ENCODE measurements at places on chromosomes 5 and 9.

GRCh38 chr5:83965441-83965840 is 244.8 kb upstream of the HAPLN1 start:
- no peak for DNase-seq

DNA sequence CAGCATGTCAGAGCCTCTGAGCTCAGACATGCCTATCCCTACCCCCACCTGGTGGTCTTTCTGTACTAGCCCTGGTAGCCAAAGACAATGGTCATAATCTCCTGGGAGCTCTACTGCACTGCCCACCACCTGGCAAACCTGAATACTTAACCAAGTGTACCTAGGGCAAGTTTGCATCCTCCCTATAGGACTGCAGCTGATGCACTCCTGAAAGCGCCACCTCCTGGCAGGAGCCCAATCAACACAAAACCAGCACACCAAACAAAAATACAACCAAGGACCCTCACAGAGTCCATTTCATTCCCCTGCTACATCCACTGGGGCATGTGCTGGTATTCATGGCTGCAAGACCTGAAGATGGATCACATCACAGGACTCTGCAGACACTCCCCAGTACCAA is 14.8 kb upstream of the FAM174A start:
- no peak for DNase-seq

DNA sequence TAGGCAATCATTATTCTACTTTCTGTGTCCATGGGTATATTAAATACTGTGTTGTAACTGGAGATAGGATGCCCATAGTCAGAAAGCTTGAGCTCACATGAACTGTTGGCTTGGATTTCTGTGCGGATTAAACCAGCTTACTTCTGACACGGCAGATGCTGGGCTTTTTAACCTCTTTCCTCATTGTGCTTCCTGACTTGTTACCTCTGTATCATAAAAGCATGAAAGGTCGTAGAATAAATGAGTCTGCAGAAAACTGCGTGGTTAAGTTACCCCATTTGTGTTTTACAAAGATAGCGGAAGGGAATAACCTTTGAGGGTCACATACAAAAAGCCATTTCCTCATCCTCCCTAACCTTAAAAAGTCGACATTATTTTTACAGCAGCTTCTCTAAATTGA is 199.5 kb upstream of the DMRT1 start:
- no peak for DNase-seq

GRCh38 chr9:17503196-17503595 is 75.7 kb upstream of the SH3GL2 start:
- no peak for DNase-seq

DNA sequence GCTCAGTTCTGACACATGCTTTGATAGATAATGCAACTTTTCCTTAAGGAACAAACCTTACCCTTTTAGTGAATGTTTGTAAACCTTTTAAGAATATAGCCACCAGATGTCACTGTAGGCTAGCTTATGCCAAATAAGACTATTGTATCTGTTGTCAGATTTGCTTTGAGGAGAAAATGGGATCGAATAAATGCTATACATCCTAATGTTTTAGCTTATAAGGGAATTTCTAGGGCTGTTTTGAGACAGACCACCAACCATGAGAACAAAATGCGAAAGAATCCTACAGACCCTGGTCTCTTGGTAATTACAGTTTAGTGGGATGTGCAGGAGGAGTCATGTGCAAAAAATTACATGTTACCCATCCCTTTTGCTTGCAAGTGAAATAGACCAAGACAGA is 127.6 kb upstream of the NMUR2 start:
- no peak for DNase-seq

- no peak for DNase-seq
Measured at GRCh38 chr9:27586304-27586703, 13.0 kb upstream of the C9orf72 start.

- DNase-seq: no peak
Measured at GRCh38 chr9:85321561-85321960, 420.2 kb downstream of the AGTPBP1 start.

DNA sequence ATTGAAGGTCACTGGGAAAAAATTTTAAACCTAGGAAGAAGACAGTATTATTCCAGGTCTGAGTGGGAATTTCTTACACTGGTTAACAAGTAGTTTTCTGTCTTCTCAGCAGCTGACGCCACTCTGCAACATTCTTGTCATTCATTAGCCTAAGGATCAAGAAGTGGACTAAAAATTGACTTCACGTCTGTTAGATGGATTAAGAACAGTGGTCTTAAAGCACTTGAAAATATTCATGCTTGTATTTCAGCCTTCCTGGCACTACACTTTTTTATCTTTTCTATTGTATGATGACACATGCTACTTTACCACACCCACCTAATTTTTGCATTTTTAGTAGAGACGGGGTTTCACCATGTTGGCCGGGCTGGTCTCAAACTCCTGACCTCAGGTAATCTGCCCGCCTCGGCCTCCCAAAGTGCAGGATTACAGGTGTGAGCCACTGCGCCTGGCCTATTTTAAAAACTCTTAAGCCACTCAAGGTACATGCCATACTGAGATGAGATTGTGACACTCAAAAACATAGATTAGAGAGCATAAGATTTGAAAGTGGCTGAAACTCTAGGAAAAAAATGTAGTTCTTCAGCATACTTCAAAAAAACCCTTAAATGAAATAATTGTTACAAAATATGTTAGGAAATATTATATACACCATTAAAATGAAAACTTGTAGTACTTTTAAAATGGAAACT is 8.4 kb downstream of the MATR3 start:
- DNase-seq: no peak

DNA sequence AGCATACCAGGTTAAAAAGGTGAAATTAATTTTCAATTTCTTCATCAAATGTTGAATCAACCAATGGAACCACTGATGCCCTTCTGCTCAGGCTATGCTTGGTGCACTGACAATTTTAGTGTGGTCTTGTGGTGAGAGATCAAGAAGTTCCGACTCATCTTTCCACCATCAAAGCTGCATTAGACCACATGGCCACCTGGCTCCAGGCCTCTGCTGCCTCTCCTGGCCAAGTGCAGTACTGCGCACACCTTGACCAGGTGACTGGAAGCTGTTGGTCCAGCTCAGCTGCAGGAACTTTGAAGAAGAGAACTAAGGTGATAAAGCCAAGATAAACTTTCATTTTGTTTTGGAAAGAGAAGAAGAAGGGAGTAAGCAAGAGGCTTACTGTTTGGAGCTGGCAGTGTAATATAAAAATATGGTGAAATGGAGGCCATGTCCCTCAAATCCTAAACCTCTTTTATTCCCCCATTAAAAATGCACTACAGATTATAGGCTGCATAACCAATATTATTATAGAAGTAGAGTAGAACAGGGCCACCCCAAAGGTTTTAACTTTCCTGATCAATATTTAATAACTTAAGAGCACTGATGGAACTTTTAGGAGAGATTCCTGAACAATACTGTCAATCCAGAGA is 315.5 kb upstream of the C9orf72 start:
- DNase-seq: peak; percentile 61

GRCh38 chr9:110214586-110215355 is 6.8 kb upstream of the C9orf152 start:
- no peak for DNase-seq
